ENCODE measurements at places on chromosomes 1 and 21. TPM values are rescaled to one million over a fixed set of nuclear protein-coding genes. Genes with fewer than 3 reads are reported as not detected.
A peak's percentile ranks its signal among the peaks of the same experiment; 100 is the strongest.

The CD1B gene
- total RNA-seq: not detected

DNA sequence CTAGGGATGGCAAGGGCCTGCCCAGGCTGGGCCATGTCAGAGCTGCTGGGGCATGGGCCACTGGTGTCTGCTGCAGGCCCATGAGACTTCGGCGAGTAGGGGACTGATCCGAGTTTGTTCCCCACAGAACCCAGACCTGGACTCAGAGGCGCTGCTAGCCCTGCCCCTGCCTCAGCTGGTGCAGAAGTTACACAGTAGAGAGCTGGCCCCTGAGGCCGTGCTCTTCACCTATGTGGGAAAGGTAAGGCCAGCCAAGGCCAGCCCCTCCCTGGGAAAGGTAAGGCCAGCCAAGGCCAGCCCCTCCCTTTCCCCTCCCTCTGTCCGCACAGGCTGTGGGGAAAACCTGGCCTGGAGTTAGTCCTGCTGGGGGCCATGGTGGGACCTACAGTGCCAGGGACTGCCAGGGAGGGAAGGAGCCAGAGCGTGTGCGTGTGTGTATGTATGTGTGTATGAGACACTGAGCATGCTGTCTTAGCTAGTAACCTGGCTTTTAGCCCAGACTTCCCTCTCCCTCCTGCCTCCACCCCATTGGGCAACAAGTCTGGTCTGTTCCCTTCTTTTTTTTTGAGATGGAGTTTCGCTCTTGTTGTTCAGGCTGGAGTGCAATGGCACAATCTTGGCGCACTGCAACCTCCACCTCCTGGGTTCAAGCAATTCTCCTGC lies 8.0 kb downstream of the FAAH start:
- DNase-seq: no peak

DNA sequence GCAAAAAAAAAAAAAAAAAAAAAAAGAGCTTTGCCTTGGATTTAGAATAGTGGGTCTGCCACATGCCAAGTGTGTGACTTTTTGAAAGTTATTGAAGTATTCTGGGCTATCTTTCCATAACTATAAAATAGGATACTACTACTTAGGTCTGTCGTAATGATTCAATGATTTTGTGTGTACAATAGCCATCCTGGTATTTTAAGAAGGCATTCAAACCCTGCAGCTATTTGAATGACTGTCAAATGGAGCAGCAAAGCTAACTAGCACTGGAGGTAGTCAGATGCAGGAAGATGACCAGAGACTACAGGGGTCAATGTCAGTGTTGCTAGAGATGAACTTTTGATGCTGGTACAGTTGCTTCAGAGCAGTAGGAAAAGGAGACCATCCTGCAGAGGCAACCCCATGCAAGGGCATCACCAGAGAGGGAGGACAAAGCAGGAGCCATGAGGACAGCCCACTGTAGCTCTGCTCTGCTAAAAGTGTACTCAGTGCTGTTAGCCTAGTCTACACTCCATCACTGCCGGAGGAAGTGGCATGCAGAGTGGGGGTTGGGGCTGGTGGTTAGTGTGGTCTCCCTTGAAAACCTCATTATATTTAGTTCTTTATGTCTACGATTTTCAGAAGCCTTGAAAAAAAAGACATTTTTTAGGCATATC lies 29.0 kb downstream of the DUSP10 start:
- no peak for DNase-seq

- no peak for DNase-seq
These were observed 27.8 kb downstream of the ZNF362 start for GRCh38 chr1:33284049-33284448.

DNA sequence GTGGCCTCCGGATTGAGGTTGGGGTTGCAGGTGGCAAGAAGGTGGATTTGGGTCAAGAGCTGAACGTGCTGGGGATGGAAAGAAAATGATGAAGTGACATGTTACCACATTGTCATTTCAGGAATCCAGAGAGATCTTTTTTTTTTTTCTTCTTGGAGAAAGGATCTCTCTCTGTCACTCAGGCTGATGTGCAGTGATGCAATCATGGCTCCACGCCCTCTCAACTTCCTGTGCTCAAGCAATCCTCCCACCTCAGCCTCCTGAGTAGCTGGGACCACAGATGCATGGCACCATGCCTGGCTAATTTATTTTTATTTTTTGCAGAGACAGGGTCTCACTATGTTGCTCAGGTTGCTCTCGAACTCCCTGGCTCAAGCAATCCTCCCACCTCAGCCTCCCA lies 80.6 kb downstream of the GON4L start:
- no peak for DNase-seq

- DNase-seq: peak; percentile 52
These were observed 384.7 kb upstream of the VAMP3 start for GRCh38 chr1:7386226-7387052.

DNA sequence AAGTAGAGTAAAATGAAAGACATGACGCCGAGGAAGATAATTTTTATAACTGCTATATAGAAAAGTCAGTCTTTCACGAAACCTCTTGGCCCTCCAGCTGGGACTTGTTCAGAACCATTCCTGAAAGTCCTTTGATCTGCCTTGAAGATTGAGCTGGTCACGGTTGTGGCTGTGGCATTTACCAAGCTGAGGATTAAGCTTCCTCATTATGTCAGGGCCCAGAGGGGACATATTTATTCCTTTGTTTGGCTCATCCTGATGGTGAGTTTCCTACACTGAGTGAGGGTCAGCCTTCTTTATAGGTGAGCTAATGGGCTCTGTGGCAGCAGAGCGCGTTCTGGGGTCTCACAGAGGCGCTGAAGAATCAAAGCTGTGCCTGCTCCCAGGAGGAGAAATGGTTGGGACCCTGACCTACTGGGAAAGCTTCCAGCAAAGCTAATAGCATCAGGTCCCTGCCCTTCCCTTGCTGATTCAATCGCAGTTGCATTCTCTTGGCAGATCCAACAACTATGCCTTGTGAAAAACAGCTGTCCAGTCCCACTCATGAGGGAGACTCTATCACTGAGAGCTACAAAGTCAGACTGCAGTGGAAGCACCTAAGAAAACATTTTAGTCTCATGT lies 43.2 kb upstream of the PBX1 start:
- DNase-seq: no peak

GRCh38 chr1:7677815-7678214 lies 93.3 kb upstream of the VAMP3 start:
- no peak for DNase-seq

DNA sequence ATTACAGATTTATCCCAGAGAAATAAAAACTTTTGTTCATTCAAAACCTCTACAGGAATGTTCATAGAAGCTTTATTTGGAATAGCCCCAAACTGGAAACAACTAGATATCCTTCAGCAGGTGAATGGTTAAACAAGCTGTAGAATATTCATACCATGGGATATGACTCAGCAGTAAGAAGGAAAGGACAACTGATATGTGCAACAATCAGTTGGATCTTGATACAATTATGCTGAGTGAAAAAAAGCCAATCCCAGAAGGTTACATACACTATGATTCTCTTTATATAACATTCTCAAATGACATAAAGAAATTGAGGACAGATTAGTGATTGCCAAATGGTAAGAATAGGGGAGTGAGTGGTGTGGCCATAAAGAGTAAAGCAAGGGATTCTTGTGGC lies 376.7 kb downstream of the S1PR1 start:
- no peak for DNase-seq

GRCh38 chr1:44514673-44515072 lies 109.6 kb downstream of the RNF220 start:
- no peak for DNase-seq

- DNase-seq: no peak
These were observed 598.3 kb upstream of the CAMK1G start for GRCh38 chr1:208985231-208985630.

GRCh38 chr1:192668409-192668983 lies 32.5 kb downstream of the RGS13 start:
- DNase-seq: no peak
